ENCODE measurements at places on chromosomes 7 and 10.
A peak's percentile ranks its signal among the peaks of the same experiment; 100 is the strongest.

GRCh38 chr7:33634606-33635005 lies 270.7 kb upstream of the BMPER start:
- no peak overlapping the region for H3K4me3 ChIP-seq
- H3K27ac ChIP-seq = no peak overlapping the region
- H3K4me1 ChIP-seq = no peaks in the 10 kb centered on the region

- DNase-seq = no peak
- H3K27me3 ChIP-seq = no peaks in the 10 kb centered on the region
- H3K4me1 ChIP-seq = peaks cover 3% of the 10 kb centered on the region
- H3K4me3 ChIP-seq = no peak overlapping the region
- H3K36me3 ChIP-seq = no peaks in the 10 kb centered on the region
These were observed 157.5 kb upstream of the TNS3 start for GRCh38 chr7:47739301-47739875.

GRCh38 chr10:101878869-101879268 lies 35.3 kb upstream of the KCNIP2 start:
- DNase-seq = no peak
- peaks cover 3% of the 10 kb centered on the region for H3K36me3 ChIP-seq
- no peak overlapping the region for H3K4me3 ChIP-seq
- no peaks in the 10 kb centered on the region for H3K4me1 ChIP-seq

GRCh38 chr10:78312197-78313047 lies 278.8 kb downstream of the RPS24 start:
- H3K4me1 ChIP-seq = no peaks in the 10 kb centered on the region
- no peaks in the 10 kb centered on the region for H3K27me3 ChIP-seq
- H3K36me3 ChIP-seq = no peaks in the 10 kb centered on the region
- DNase-seq = peak; percentile 0

DNA sequence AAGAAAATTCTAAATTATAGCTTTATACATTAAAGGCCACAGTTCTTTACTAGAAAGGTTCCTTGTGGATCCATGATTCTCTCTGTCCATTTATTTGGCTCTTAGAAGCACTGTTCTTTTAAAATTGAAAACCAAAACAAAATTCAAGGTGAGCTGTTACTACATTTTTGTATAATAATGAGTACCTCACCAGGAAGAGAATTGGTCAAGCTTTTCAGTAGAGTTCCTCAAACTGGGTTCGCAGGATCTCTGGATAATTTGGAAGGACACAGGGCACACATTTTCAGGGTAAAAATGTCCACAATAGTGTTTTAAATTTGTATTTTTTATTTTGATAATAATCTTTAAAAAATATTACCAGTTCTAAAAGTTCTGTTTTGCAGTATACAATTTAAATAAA lies 93.0 kb downstream of the PPP1R3A start:
- no peak for DNase-seq
- no peaks in the 10 kb centered on the region for H3K27me3 ChIP-seq
- no peaks in the 10 kb centered on the region for H3K36me3 ChIP-seq
- H3K4me3 ChIP-seq = no peak overlapping the region
- no peaks in the 10 kb centered on the region for H3K4me1 ChIP-seq
- no peak overlapping the region for H3K27ac ChIP-seq

DNA sequence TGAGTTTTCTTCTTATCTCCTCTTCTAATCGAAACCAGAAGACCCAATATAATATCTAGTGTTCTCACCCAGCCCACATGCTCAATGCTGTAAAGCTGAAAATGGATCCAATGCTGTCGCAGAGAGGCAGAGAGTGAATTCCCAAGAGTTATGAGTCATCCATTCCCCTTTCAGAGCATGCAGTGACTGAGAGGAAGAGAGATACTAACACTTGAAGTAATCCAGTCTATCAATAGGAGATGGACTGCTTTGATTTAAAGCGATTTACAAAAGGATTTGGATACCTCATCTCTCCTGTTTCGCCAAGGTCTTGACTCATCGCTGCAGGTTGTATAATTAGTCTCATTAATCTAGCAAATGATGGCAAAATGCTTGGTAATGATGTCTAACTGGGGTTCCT lies 41.5 kb upstream of the PRKCQ start:
- H3K27me3 ChIP-seq = no peaks in the 10 kb centered on the region
- no peaks in the 10 kb centered on the region for H3K36me3 ChIP-seq
- no peak overlapping the region for H3K27ac ChIP-seq
- no peaks in the 10 kb centered on the region for H3K4me1 ChIP-seq
- H3K4me3 ChIP-seq = no peak overlapping the region
- no peak for DNase-seq

DNA sequence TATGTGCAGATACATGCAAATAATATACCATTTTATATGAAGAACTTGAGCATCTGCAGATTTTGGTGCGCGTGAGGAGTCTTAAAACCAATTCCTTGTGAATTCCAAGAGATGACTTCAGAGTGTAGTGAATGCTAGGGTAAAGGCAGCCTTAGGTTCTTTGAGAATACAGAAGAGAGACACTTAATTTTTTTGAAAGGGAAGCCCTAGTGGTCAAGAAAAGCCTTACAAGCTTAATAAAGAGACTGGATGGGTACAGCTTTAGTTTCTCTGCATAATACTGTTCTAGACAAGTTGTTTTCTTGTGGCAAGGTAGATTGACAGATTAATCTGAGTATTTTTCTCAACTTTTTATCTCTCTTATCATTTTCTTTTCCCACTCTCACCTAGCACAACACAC lies 636.5 kb downstream of the DNAJB9 start:
- H3K27me3 ChIP-seq = no peaks in the 10 kb centered on the region
- no peak for DNase-seq
- no peak overlapping the region for H3K27ac ChIP-seq
- H3K4me1 ChIP-seq = no peaks in the 10 kb centered on the region
- H3K36me3 ChIP-seq = no peaks in the 10 kb centered on the region

DNA sequence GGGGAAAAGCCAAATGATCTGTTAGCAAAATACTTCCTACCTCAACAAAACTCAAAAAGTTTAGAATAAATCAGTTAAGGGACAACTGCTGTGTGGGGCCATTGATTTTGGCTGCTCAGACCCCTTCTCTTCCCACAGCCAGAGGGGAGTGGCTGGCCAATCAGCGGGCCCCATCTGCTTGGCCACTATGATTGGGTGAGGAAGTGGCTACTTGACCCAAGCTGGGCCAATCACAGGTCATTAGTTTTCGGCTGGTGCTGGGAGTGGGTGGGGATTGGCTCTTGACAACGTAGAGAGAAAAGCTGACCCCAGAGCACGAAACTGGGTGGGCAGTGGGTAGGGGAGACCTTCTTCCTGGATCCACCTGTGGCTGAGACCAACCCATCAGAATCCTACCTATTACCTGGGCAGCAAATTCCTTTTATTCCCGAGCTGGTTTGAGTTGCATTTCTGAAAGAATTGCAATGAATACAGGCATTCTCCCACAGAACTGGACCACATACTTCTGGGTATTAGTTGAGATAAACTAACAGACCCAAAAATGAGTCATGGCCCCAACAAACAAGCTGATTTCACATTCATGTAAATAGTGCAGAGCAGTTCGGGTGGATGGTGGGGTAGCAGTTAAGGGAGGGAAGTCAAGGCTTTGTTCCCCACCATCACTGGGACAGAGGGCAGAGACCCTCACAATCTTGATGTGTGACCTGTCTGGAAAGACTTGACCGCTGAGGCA lies 35.6 kb upstream of the HMX3 start:
- no peak overlapping the region for H3K4me3 ChIP-seq
- H3K36me3 ChIP-seq = no peaks in the 10 kb centered on the region
- H3K27me3 ChIP-seq = no peaks in the 10 kb centered on the region
- no peak for DNase-seq
- no peak overlapping the region for H3K27ac ChIP-seq

DNA sequence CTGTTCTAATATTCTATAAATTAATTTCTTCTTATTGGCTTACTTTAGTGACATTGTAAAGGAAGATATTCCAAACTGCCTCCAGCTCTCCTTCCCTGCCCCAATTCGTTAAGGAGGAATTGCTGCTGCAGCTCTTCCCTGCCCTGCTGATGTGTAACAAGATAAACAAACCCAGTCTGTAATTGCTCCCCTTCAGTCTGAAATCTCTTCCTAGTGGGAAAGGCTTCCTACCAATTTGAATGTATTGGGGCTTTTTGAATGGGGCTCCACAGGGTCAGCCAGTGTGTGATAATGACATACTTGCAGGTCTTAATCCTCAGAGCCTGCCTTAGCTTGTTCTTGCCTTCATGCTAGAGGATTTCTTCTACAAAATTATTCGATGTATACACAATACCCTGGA lies 849.9 kb upstream of the GHITM start:
- H3K36me3 ChIP-seq = no peaks in the 10 kb centered on the region
- H3K4me3 ChIP-seq = no peak overlapping the region
- H3K4me1 ChIP-seq = no peaks in the 10 kb centered on the region
- H3K27me3 ChIP-seq = no peaks in the 10 kb centered on the region
- no peak overlapping the region for H3K27ac ChIP-seq

DNA sequence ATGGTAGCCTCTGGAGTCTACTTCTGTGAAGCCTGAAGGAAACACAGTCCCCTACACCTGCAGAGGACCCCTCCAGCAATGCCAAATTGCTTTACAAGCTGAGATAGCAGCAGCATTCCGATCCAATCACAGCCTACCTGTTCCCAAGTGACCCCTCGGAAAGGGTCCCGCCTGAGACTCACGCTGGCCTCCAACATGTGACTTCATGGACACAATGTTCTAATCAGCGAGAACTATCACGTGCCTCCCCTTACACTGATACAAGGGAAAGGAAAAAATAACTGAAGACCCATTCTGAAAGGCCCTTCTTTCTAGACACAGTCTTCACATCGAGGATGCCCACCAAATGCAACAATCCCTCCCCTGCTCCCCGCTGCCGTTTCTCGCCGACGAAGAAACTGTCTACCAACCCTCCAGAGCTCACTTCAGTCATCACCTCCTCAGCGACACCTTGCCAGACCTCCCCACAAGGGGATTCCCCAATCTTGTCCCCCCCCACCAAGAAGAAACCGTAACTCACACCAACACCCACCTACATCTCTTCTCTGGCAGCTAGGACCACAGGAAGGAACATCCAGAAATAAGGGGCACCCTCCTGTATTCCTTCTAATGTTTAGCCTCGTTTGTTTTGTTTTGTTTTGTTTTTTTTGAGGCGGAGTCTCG lies 1.8 kb downstream of the SNX8 start:
- H3K27ac ChIP-seq = no peak overlapping the region
- DNase-seq = no peak
- H3K4me3 ChIP-seq = no peak overlapping the region
- H3K4me1 ChIP-seq = no peaks in the 10 kb centered on the region

DNA sequence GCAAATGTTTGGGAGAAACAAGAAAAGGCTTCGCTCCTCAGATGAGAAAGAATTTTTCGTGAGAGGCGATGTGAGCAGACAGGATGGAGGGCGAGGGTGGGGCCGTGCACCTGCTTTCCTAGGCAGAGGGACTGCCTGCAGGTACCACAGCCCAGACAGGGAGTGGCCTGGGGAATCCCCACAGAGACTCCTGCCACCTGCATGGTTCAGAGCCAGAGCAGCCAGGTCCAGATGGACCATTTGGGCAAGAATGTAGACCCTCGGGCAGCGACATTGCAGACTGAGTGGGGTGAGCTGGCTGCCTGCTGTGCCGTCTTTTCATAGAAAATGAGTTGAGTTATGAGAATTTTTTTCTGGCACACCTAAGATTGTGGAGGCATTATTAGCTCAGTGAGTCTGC lies 216.8 kb downstream of the SNX10 start:
- no peaks in the 10 kb centered on the region for H3K27me3 ChIP-seq
- H3K4me1 ChIP-seq = no peaks in the 10 kb centered on the region
- H3K27ac ChIP-seq = no peak overlapping the region
- no peaks in the 10 kb centered on the region for H3K36me3 ChIP-seq
- no peak overlapping the region for H3K4me3 ChIP-seq
- DNase-seq = no peak

GRCh38 chr10:36802490-36803153 lies 322.8 kb upstream of the ANKRD30A start:
- H3K36me3 ChIP-seq = no peaks in the 10 kb centered on the region
- no peak overlapping the region for H3K27ac ChIP-seq
- H3K4me1 ChIP-seq = no peaks in the 10 kb centered on the region
- no peak overlapping the region for H3K4me3 ChIP-seq
- no peaks in the 10 kb centered on the region for H3K27me3 ChIP-seq

GRCh38 chr7:21944616-21945453 lies 864 bp downstream of the CDCA7L start:
- H3K36me3 ChIP-seq = no peaks in the 10 kb centered on the region
- H3K27me3 ChIP-seq = peaks cover 2% of the 10 kb centered on the region
- peak overlapping the region; percentile 35 for H3K4me3 ChIP-seq
- H3K27ac ChIP-seq = peak overlapping the region; percentile 55
- peak; percentile 75 for DNase-seq
- peaks cover 3% of the 10 kb centered on the region for H3K4me1 ChIP-seq

GRCh38 chr7:28110427-28111012 lies 70.1 kb downstream of the JAZF1 start:
- no peaks in the 10 kb centered on the region for H3K4me1 ChIP-seq
- no peaks in the 10 kb centered on the region for H3K27me3 ChIP-seq
- no peak for DNase-seq
- H3K36me3 ChIP-seq = no peaks in the 10 kb centered on the region
- no peak overlapping the region for H3K4me3 ChIP-seq
- no peak overlapping the region for H3K27ac ChIP-seq

DNA sequence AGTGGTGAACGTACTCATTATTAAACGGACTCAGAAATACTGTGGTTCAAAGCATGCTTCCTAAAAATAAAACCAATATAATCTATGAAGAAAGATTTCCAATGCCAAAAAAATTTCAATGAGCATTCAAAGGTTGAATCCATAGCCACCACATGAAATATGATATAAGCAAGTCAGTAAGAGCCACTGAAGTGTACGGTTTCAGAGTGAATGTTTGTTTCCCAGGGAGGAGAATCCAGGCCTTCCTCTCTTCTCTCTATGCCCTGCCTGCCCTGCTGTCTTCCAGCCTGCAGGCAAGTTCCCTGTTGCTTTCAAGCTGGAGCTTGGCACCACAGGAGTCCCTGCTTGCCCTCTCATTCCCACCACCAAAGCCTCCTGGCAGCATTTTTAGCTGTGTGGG lies 1171.6 kb upstream of the C7orf33 start:
- H3K27me3 ChIP-seq = no peaks in the 10 kb centered on the region
- H3K4me1 ChIP-seq = no peaks in the 10 kb centered on the region
- H3K36me3 ChIP-seq = no peaks in the 10 kb centered on the region
- H3K4me3 ChIP-seq = no peak overlapping the region

- H3K36me3 ChIP-seq = no peaks in the 10 kb centered on the region
- H3K4me3 ChIP-seq = no peak overlapping the region
- H3K27me3 ChIP-seq = no peaks in the 10 kb centered on the region
- DNase-seq = no peak
- no peaks in the 10 kb centered on the region for H3K4me1 ChIP-seq
These were observed 28.4 kb upstream of the EIF5AL1 start for GRCh38 chr10:79483948-79484347.

Data from prostate gland (tissue), 2 donors.